ENCODE measurements at places on chromosomes 12 and 14.

GRCh38 chr14:101097109-101097793 lies 193.7 kb upstream of the RTL1 start:
- no peak for DNase-seq

- no peak for DNase-seq
Measured at GRCh38 chr12:113184098-113184899, 979 bp downstream of the DDX54 start.

- DNase-seq: no peak
Measured at GRCh38 chr12:2690348-2691005, 104.3 kb upstream of the FKBP4 start.

- no peak for DNase-seq
Measured at GRCh38 chr12:3744229-3744901, 8.5 kb downstream of the CRACR2A start.

GRCh38 chr12:96172981-96173380 lies 21.2 kb upstream of the ELK3 start:
- no peak for DNase-seq
